ENCODE measurements at places on chromosomes 12 and 14.

- DNase-seq = no peak
Observed at GRCh38 chr12:89552376-89552775, 26.5 kb upstream of the POC1B start.

- DNase-seq = no peak
Observed at GRCh38 chr12:6376079-6376869, 911 bp upstream of the SCNN1A start.

DNA sequence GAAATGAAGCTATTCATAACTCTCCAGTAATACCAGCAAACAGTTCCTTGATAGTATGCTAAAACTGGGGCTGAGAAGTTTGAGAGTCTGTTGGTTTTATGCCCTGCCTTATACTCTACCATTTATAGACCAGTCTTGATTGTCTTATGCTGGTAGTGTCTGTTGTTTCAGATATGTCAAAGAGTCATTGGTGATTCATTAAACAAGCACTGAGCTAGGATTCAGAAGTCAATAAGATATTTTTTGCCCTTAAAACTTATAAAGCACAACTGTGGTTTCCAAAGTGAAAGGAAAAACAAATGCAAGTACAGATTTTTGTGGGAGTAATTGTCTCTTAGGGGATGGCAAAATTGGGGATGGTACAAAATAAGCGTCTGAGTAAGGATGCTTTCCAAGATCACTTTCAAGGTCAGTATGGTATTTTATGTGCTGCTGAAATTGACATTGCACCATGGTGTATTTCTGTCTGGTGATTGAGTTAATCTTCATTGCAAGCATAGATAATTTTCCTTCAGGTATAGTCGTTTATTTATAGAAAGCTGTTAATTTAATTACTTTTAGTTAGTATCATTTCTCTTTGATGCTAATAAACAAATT is 289.5 kb upstream of the E2F7 start:
- no peak for DNase-seq

- no peak for DNase-seq
Observed at GRCh38 chr12:26535826-26536225, 297.2 kb downstream of the ITPR2 start.

GRCh38 chr14:27660683-27661082 is 1062.8 kb upstream of the NOVA1 start:
- no peak for DNase-seq
